ENCODE measurements at places on chromosomes 1 and 21.

DNA sequence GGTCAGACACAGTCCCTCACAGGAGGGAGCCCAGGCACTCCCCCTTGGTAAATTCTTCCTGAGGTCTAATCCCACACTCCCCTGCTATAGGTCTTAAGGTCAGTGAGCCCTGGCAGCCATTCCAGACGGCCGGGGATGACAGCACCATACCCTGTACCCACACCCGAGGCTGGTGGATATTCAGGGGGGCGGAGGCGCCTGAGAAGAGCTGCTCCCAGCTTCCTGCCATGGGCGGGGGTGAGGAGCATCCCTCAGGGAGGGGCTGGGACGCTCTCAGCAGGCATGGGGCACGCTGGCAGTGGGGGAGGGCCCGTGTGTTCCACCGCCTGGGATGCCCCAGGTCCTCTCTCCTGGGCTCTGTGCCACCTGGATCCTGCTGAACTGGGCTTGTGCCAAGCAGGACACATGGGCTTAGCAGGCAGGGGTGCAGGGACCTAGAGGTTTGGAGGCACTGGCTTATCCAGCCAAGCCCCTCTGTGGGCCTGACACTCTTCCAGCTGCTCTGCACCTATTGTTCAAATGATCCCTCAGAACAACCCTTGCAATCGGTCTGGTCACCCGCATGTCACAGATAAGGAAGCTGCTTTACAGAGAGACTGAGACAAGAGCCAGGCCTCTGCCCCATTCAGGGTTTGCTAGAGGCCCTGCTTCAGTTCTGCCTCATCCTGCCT is 5.7 kb upstream of the ADGRB2 start:
- DNase-seq: no peak

- DNase-seq: no peak
Observed at GRCh38 chr21:25640202-25640942, 1.3 kb downstream of the JAM2 start.

- DNase-seq: no peak
Observed at GRCh38 chr1:233172201-233172600, 123.3 kb downstream of the PCNX2 start.

- no peak for DNase-seq
Observed at GRCh38 chr21:42665026-42665425, 11.6 kb downstream of the PDE9A start.

DNA sequence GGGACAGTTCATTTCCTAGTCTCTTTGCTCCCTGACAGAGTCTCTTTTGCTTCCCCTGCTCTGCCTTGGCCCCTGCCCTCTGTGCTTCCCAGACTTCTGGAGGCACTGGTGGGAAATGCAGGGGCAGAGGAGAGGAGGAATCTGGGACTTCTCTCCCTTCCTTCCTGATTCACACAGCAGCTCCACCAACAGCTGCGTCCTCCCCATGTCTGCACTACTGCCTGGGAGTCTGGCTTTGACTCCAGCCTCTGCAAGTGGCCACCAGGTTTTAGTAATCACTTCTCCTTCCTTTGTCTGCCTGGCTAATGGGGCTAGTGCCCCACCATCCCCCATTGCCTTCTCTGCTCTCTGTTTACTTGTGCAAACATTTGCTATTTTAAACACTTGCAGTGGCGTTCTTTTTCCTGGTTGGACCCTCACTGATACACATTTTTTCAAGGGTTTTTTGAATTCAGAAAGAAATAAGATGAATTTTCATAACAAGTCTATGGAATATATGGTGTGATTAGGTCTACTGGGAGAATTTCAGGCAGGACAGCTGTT is 21.9 kb downstream of the FASLG start:
- no peak for DNase-seq

- no peak for DNase-seq
Observed at GRCh38 chr1:163697137-163697536, 375.4 kb downstream of the NUF2 start.

GRCh38 chr1:155717041-155717440 is 28.1 kb downstream of the DAP3 start:
- no peak for DNase-seq

GRCh38 chr21:45305836-45306235 is 18.1 kb upstream of the POFUT2 start:
- DNase-seq: no peak
